NCI-H2081 treated with DMSO at 0.1 percent for 48 hours (cell line): ENCODE measurements at places on chromosomes 7 and 10.

- no peak for DNase-seq
Measured at GRCh38 chr10:117617086-117617485, 74.5 kb downstream of the EMX2 start.

GRCh38 chr10:89115876-89116627 is 91.1 kb downstream of the CH25H start:
- no peak for DNase-seq

GRCh38 chr10:14605231-14605925 is 169.3 kb downstream of the FAM107B start:
- DNase-seq: no peak

GRCh38 chr7:76346097-76346496 is 12.7 kb downstream of the YWHAG start:
- no peak for DNase-seq

- DNase-seq: no peak
Measured at GRCh38 chr7:12683678-12684585, 3.5 kb upstream of the ARL4A start.

- no peak for DNase-seq
Measured at GRCh38 chr7:15853832-15854470, 167.5 kb upstream of the MEOX2 start.

DNA sequence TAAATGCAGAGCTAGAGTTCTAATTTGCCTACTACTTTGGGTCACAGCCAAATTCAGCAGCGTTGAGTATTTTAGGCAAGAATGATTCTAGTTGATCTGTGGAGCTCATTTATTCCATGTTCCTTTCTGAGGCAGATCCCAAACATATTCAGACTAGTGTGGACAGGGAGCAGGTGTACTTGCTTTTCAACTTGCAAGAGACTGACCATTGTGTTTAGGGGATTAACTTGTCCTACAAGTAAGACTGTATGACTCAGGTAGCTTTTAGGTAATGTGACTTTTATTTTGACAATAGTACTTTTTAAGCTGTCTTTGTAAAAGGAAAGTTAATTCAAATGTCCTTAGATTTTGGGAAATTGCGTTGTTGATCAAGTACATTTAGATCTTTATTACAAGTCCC is 285.5 kb downstream of the TWIST1 start:
- no peak for DNase-seq

DNA sequence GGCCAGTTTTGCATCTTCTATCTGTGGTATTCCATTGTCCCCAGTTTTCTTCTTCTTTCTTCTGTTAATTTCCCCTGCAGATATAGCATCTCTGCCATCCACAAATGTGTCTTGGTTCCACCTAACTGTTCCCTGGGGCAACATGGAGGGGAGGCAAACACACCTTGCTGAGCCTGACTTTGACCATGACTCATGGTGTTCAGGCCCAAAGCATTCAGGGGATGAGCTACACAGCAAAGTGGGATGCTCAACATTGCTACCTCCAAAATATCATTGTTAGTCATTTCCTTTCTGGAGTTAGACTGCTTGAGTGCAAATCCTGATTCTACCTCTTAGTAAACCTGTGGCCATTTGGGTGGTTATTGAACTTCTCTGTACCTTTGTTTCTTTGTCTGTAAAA is 542.7 kb downstream of the LRMDA start:
- no peak for DNase-seq

- no peak for DNase-seq
Measured at GRCh38 chr7:90187507-90188050, 24.0 kb upstream of the STEAP2 start.

DNA sequence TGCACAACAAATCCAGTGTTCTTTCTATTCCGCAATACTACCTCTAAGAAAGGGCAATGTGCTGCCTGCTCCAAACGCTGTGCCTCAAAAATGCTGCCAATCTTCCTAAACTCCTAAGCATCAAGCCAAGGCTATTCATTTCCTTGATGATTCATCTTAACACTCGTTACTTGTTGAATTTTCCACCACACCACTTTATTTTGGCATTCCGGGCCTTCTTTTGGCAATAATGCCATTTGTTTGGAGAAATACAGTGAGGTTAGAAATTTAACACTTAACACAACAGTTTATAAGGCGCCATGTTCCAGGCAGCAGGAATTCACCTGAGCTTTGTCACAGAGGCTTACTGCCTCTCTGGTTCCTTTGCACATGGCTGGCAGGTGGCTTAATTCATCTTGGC is 82.6 kb upstream of the ABCB5 start:
- DNase-seq: no peak

DNA sequence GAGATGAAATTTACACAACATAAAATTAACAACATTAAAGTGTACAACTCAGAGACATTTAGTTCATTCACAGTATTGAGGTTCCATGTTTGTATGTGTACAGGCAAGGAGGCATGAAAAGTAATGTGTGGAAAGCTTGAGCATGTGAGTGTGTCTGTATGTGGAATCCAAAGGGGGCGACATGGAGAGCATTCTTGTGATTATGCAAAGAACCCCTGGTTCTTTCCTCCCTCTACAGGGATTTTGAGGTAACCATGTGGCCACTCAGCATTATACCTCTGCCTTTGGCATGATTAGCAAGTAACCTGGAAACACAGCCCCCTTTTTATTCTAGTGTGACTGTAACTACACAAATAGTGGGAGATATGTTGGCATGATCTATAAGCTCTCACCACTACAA is 21.0 kb downstream of the OR2F1 start:
- no peak for DNase-seq

DNA sequence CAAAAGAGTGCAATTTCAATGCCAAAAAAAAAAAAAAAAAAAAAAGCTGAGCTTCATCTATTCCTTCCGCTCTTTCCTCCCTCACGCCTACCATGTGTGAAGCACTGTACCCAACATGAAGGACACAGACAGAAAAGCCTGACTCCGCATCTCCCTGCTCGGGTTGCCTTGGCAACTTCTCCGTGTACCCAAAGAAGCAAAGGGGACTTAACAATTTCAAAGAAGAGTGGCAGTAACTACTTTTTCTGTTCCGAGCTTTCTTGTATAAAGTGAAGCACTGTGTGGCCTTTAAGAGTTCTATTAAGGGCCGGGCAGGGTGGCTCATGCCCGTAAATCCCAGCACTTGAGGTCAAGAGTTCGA is 177.7 kb downstream of the PRKCQ start:
- DNase-seq: no peak

DNA sequence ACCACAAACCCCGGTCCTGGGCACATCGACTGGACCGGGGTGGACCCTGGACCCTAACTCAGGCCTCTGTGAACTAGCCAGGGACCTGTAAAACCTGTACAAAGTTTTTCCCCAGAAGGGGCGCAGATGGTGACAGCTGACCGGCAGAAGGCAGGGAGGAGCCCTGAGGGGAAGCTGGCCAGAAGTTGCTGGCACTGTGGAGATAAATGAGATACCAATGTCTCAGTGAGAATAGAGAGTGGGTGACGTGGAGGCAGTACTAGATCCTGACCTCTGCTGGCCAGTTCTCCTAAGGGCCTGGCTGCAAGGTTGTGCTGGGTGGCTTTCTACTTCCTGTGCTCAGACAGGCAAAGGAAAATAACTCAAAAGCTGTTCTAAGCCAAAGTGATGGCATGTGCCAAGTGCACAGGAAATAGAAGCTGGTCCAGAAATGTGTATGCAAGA is 10.6 kb upstream of the TSPAN14 start:
- no peak for DNase-seq

- no peak for DNase-seq
Measured at GRCh38 chr10:78750418-78750817, 318.3 kb upstream of the ZMIZ1 start.

DNA sequence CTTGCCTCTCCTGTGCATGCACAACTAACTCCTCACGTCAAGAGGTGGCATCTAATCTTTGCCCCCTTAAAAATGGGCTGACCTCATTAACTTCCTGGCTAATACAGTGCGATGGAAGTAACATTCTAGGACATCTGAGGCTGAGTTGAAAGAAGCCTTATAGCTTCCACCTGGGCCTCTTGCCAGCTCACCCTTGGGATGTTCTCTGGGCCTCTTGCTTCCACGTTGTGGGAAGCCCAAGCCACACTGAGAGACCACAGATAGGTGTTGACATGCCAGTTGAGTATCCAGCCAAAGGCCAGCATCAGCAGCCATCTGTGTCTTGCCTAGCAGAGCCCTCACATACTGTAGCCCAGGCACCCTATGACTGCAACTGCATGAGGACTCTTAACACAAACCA is 60.8 kb upstream of the GDF10 start:
- DNase-seq: no peak

DNA sequence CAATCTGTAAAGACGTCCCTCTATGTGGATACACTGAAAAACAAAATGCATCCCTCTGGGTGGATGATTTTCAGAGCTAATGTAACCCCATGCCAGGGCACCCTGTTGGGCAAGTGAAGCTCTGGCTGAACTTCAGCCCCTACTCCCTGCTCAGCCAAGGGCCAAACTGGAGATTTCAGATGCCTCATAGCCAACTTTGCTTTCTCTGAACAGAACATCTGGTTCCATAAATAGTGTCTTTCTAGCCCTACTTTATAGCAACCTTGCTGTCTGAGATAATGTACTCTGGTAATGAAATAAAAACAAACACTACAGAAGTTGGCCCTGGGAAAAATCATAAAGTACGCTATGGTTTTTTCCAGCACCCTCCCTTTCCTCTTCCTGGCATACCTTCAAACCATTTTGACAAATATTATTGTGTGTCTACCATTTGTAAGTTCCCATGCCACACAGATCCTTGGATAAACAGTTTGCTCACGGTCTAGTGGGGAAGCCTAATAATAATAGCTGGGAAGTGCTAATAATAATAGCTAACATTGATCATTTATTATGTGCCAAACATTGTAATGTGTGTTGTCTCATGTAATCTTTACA is 3.4 kb downstream of the ENTPD1 start:
- DNase-seq: no peak

DNA sequence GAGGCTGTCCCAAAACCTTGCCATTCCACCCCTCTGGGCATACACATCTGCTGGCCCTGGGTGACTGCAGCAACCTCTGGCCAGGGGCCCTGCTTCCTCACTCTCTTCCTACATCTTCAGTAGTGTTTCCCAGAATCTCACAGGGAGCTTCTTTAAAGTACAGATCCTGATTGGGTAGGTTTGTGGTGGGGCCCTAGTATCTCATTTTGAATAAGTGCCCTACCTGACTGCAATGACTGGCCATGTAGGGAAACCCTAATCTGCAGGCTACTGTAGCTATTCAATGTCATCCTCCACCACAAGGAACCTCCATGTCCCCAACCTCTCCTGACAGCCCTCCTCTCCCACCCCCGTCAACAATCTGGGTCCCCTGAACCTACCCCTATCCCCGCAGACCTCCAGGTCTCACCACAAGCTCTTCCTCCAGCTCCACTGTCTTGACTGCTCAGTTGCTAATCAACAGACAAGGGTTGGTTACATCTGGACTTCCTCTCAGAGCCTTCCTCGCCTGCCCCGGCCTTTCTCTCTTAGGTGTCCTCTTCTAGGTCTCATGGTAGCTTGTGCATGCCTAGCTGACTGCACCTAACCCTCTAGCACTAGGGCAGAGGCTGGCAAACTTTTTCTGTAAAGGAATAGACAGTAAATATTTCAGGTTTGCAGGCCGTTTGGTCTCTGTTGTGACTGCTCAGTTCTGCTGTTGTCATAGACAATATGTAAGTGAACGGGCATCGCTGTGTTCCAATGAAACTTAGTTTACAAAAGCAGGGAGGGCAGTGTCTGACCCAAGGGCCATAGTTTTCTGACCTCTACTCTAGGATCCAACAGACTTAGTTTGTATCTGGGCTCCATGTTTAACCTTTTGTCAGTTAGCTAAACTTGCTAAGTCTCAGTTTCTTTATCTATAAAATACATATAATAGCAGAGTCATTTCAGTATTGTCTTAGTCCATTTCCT is 121.1 kb downstream of the AOAH start:
- DNase-seq: no peak

- DNase-seq: no peak
Measured at GRCh38 chr7:43735802-43736603, 6.7 kb upstream of the COA1 start.
